Stimulated activated CD4-positive, alpha-beta T cell treated with anti-CD3 and anti-CD28 coated beads, TNF-alpha, amount 100 ng/mL, for 1 hour (primary cell): ENCODE measurements at places on chromosomes 7 and 10.

GRCh38 chr7:151776446-151776845 lies 100.5 kb downstream of the PRKAG2 start:
- no peak for DNase-seq

GRCh38 chr10:71805776-71806703 lies 32.7 kb upstream of the VSIR start:
- no peak for DNase-seq

DNA sequence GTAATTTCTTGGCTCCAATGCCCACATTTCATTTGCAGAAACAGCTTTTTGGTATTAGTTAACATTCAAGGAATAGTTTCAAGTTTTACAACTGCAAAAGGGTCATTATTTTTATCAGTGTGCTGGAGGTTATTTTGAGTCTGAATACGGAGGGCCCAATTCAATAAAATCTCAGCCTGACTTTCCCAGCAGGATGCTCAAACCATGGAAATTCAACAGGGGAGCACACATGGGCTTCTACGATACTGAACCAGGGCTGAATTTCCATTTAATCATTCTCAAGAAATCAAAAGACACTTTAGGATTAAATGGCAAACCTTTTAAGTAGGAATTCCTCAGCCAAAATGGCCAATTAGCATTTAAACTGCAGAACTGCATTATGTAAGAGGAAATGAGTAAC lies 700.9 kb upstream of the ANKRD30A start:
- no peak for DNase-seq

- no peak for DNase-seq
These were observed 10.7 kb downstream of the CRYGN start for GRCh38 chr7:151429237-151429559.

- no peak for DNase-seq
These were observed 58.2 kb upstream of the PDGFA start for GRCh38 chr7:577741-578370.

- DNase-seq, result no peak
These were observed 454.2 kb upstream of the AKR1E2 start for GRCh38 chr10:4371691-4372295.

DNA sequence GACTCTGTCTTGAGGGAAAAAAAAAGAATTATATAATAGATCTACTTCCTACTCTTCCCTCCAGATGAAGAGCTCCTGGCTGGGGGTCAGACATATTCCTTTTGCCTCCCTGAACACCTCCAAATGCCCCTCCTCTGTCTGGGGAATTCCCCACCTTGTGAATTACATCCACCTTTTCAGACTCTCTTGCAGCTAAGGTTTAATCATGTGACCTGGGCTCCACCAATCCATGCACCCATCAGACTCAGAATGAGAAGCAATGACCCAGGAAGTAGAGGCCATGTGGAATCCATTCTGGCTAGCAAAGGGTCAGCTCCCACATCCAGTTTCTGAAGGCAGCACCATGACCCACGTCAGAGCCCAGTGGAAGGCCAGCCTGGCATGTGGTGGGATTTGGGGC lies 93.6 kb upstream of the CUX1 start:
- DNase-seq, result no peak

DNA sequence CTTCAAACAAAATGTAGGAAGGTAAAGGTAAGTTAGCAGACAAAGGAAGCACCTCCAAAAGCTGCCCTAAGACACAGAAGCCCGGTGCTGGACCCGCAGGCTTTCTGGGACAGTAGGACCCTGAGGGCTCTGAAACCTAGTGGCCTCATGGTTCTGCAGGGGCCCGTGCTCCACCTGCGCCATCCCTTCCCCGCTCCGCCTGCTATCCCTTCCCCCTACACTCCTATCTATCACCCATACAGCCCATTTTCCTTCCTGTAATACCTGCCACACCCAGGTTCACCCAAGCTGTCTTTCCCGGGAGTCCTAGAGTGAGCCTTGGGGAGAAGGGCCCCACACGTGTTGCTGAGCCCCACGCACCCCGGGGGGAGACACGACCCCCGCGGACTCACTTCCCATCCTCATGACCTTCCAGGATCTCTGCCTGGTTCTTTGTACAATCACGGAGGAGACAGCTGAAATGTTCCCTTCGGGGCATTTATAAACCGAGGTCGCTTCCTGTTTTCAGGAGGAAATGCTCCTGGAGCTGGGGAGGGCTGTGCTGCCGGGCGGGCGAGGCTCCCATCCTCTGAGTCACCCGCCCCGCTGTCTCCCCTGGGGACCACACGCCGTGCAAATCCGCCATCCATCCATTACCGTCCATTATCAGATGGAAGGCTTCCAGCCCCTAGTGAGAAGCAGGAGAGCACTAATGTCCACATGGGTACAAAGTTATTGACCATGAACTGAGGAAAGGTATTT lies 251.7 kb upstream of the PITRM1 start:
- no peak for DNase-seq

- DNase-seq, result no peak
These were observed 14.5 kb downstream of the LIMK1 start for GRCh38 chr7:74097937-74098614.

- no peak for DNase-seq
These were observed 45.1 kb upstream of the LYZL1 start for GRCh38 chr10:29243750-29244149.

- no peak for DNase-seq
These were observed 20.1 kb upstream of the C7orf33 start for GRCh38 chr7:148570510-148570909.

GRCh38 chr10:32377458-32378259 lies 30.7 kb upstream of the EPC1 start:
- no peak for DNase-seq

- no peak for DNase-seq
These were observed 448 bp upstream of the NET1 start for GRCh38 chr10:5411941-5412276.

- no peak for DNase-seq
These were observed 48.4 kb upstream of the INPP5A start for GRCh38 chr10:132489053-132489703.

DNA sequence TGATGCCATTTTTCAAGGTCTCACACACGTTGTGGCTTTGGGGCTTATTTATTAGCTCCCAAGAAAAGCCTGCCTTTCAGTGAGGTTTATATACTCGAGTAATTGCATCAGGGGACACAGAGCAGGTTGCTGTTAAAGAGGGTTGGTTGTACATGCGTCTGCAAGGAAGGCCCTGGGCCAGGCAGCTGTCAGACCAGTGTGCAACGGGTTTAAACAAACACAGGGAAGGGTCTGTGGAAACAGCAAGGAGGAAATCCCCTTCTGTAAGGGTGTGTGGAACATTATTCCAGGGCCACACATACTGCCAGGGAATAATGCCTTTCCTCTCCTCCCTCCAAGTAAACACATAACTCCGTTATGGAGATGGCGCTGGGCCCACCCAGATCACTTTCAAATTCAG lies 1.7 kb upstream of the CHST15 start:
- DNase-seq, result no peak

- DNase-seq, result no peak
These were observed 46.3 kb downstream of the PLEKHA8 start for GRCh38 chr7:30074422-30075030.

GRCh38 chr10:14056610-14057332 lies 274.0 kb downstream of the FRMD4A start:
- no peak for DNase-seq

DNA sequence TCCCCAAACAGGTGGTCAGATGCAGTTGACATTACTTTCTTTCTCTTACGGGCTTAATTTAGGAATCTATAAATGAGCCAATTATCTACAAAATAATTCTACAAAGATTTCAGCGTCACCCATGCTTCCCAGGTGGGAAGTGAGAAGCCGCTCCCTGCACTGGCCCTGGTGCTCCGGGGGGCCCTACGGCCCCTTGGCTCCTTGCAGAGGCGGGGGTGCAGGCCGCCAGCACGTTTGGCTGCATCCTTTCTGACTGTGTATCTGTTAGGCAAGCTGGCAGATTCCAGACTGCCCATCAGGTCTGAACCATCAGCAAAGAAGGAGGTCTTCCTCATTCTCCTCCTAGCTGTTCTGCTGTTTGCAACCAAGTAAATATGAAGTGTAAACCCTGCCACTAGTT lies 16.3 kb downstream of the VWC2 start:
- no peak for DNase-seq

GRCh38 chr10:133568287-133568614 lies 2.9 kb upstream of the SYCE1 start:
- DNase-seq, result no peak

- DNase-seq, result no peak
These were observed 472.0 kb downstream of the KCNMA1 start for GRCh38 chr10:77165445-77166208.

DNA sequence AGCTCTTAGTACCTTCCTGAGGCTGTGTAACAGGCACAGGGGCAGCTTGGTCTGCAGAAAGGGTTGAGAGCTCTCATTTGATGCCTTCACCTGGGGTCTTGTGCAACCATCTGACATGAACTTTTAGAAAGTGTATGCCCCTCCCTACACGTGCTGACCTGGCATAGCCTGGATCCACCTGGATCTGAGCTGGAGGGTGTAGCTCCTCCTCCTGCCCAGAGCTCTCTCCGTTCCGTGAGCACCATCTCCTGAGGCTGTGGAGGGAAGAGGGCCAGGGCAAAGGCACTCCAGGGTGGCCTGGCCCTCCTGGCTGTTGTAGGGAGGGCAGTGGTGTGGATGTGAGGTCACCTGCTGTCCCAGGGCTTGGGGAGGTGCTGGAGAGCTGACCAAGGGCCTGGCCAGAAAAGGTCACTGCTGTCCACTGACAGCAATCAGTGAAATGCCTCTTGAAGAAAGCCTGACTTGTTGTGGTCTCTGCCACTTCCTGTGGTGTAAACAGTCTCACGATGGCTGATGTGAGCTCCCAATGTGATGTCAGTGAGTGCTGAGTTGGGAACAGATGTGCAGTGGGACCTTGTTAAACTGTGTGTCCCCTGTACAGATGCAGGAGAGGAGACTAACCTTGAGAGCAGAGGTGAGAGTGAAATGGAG lies 23.0 kb downstream of the AMZ1 start:
- DNase-seq, result no peak

GRCh38 chr10:91591797-91592174 lies 41.1 kb downstream of the PPP1R3C start:
- DNase-seq, result no peak

DNA sequence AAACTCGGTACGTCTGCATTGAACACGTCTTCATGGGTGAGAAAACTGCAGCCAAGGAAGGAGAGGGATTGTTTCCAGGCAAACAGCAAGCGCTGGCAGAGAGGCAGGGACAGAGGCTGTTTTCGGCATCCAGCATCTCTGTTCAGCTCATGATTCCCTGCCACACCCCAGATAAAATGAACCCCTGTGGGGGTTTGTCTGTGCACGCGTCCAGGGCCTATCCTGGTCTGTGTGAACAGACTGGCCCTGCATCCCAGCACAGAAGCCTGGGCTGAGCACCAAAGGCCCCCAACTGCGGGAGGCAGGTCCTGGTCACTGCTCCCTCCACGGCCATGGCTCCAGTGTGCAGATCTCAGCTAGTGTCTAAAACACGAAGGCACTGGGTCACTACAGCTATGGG lies 83.3 kb upstream of the FAM20C start:
- DNase-seq, result no peak

- DNase-seq, result no peak
These were observed 66.0 kb downstream of the PTPRE start for GRCh38 chr10:127972751-127973357.

- no peak for DNase-seq
These were observed 44.7 kb upstream of the CROT start for GRCh38 chr7:87300756-87301155.

GRCh38 chr10:85510682-85511081 lies 855.9 kb downstream of the GRID1 start:
- DNase-seq, result no peak

GRCh38 chr7:15851201-15851600 lies 164.7 kb upstream of the MEOX2 start:
- DNase-seq, result no peak

GRCh38 chr10:113882240-113882639 lies 27.8 kb downstream of the NHLRC2 start:
- no peak for DNase-seq

DNA sequence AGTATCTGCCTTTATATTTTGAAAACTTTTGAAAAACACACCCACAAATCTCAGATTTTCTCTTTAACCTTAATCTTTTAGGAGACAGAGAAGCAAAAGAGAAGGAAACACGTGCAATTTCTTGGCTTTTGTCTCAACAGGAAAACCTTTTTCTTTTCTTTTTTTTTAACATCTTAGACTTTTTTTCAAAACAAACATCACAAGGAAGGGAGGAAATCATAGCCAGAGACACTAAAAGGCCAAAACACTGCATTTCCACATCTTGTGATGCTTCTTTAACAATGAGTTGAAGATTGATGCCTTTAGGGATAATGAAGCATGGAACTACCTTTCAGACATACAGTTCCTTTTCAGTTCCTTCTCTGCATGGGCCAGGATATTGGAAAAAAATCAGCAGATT lies 136.6 kb upstream of the NRBF2 start:
- DNase-seq, result no peak

GRCh38 chr7:129073204-129073603 lies 18.3 kb upstream of the TNPO3 start:
- no peak for DNase-seq

GRCh38 chr10:35236739-35237138 lies 99.6 kb upstream of the CCNY start:
- no peak for DNase-seq

DNA sequence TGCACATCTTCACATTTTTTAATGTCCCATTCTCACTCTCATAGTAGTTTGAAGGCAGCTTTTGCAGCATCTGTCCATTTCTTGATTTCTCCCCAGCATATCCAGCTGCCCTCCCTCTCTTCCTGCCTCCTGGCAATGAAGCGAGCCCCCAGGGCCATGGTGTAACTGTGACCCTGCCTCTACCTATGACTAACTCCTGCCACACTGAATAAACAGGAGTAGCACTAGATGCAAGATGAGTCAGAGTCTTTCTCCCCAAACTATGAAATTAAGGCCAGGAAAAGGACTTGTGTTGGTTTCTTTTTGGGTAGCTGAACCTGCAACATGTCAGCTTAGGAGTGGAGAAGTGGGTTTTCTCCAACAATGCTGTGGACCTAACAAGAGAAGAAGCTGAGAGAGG lies 329.0 kb downstream of the RNLS start:
- DNase-seq, result no peak

- DNase-seq, result no peak
These were observed 37.5 kb upstream of the TAC1 start for GRCh38 chr7:97694355-97694754.

DNA sequence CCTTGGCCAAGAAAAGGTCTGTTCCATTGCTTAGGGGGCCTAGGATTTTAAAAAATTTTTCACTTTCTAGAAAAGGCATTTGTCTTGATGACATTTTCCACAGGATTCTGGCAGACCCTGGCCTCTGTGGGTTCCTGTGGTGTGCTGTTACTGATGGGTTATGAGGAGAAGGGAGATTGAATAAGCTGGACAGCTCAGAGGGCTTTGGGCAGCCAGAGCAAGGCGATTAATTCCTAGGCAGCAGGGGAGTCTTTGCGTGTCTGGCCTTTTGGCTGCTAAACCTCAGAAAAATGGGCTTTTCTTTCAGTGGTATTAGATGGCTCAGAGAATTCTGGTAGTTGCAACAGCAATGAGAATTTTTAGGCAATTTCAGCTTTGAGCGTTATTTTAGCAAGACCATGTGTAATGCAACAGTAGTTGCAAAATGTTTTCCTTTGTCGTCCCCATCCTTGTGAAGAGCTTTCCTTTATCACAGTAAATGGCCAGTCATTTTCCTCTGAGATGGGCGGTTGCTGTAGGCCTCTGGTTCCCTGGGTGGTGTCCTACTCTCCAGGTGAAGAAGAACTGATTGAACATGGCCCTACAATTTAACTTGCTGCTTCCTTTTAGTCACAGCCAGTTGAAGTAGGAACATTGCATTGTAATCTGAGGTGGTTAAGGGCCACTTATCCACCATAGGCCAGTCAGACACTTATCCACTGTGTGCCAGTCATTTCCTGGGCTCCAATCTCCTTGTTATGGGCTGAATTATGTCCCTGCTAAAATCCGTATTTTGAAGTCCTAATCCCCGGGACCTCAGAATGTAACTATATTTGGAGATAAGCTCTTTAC lies 43.2 kb downstream of the SH2D4B start:
- no peak for DNase-seq
